ENCODE measurements at places on chromosomes 4 and X.

DNA sequence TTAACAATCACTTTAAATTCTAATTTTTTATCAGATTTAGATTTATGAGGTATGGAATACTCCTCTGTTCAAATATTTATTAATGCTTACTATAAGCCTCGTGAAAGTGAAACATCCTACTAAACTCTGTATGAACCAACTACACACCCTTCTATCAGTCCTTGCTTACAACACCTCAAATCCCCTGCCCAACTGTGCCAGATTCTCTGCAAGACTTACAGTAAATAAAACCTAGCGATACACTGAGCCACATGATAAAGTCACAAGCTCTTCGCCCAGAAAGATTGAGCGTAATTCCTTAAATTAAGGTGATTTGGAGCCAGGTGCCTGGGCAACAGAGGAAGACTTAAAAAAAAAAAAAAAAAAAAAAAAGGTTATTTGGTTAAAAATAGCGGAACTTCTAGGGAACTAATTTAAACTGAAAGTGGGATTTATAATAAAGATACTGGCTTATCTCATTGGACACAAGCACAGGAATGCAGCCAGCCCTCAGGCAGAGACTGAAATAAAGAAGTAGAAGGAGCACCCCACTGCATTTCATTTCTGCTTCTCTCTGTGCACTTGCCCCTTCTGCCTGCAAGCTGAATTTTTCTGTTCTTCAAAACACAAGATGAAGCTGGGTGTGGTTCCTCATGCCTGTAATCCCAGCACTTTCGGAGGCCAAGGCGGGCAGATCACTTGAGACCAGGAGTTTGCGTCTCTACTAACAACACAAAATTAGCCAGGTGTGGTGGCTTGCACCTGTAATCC, 17.5 kb upstream of the C4orf36 start:
- DNase-seq: no peak

DNA sequence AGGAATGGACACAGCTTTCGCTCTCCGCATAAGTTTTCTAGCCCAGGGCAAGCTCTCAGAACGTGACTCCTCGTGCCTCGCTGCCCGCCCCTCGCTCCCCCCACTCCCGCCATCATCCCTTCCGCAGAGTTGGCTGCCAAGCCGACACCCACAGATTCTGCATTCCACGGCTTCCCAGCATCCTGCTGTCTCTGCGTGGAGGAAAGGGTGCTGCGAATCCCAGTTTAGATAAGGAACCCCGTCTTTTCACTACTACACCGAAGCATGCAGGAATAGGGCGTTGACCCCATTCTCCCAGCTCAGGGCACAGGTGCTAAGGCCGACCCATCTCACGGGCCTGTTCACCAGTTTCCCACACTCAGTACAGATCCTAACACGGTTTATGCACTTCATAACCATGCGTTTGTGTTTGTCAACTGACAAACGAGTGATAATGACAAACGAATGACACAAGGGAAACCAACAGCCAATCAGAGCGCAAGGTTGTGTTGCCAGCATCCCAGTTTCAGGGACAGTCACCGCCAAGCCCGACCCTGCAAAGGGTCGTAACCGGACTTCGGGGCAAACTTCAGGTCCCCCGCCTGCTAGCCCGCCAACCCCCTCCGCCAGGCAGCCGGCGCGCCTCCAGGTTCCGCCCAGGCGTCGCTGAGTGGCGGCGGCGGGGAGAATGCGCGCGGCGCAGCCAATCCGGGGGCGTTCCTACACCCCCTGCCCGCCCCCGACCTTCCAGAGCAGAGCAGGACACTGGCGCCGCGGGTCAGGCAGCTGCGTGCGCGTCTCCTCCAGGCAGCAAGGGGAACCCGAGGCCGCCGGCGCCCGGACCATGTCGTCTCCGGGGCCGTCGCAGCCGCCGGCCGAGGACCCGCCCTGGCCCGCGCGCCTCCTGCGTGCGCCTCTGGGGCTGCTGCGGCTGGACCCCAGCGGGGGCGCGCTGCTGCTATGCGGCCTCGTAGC, at the start of gene CYP2U1:
Gene CYP2U1, plus strand, starts transcription at position 729 of the 954 bp plus-strand sequence. Its CDS starts 95 bp downstream, at position 824.
- DNase-seq: peak; percentile 82

DNA sequence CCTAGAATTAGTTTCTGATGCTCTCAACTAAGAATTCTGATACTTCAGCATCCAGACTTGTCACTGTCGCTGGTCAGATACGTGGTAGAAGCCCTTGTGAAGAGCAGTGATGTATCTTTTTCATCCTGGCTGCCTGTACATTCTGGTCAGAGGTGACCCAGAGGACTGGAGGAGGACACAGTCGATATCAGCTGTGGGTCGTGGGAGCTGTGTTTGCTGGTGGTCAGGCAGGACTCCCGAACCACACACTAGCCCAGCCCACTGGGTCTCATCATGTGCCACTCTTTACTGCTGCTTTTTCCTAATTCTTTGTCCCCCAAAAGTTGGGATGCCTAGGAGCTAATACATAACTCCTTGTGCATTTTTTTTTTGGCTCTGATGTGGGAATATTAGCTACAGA, 6.5 kb downstream of the DCUN1D4 start:
- no peak for DNase-seq

- DNase-seq: no peak
Measured at GRCh38 chrX:148537556-148538182, 37.3 kb downstream of the AFF2 start.

DNA sequence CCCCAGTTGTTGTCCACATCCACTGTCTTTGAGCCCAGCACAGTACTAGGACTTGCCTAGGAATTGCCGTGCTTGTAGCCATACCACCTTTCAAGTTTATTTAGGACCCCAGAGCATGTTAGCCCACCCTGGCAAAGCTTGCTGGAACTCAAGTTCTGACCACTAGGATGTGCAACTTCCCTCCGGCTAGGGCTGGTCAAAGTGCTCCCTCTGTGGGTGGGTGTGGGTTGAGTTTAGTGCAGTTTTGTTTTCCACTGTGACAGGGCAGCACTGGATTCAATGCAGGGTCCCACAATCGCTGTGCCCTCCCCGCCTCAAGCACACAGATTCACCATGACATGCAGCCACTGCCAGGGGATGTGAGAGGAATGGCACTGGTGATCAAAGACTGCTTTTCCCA, 96.0 kb downstream of the RASGEF1B start:
- DNase-seq: no peak

DNA sequence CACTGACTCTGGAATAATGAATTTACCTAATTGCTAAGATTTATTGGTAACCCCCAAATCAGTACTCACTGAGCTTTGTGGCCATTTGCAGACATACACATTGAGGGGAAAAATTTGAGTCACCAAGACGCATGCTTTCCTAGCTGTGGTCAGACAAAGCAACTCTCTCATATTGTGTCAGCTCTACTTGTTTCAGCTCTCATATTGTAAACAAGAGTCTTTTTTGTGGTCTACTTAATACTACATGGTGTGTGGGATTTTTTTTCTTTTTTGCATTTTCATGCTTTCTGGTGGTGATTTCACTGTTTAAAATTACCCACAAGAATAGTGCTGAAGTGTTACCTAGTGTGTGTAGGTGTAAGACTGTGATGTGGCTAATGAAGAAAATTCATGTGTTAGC, 428.2 kb upstream of the GALNT7 start:
- no peak for DNase-seq

GRCh38 chr4:101356928-101357327, 9.6 kb upstream of the PPP3CA start:
- no peak for DNase-seq

DNA sequence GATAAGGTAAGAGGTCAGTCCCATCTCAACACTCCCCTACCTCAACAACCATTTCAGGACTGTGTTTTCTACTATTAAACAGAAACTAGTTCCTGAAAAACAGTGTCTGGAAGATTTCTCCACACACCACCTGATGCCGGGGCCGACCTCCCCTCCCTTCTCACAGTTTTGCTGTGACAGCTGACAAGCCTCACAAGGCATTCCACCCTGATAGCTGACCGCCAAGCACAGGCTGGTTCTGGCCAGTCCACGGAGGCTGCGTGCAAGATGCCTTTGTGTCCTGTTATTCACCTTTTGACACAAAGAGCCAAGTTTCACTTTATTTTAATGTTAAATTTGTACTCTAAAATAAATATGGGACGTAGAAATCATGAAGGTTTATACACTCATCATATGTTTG, 758.6 kb downstream of the PDHA2 start:
- DNase-seq: no peak

GRCh38 chrX:13700380-13700779, 11.5 kb downstream of the RAB9A start:
- DNase-seq: no peak

DNA sequence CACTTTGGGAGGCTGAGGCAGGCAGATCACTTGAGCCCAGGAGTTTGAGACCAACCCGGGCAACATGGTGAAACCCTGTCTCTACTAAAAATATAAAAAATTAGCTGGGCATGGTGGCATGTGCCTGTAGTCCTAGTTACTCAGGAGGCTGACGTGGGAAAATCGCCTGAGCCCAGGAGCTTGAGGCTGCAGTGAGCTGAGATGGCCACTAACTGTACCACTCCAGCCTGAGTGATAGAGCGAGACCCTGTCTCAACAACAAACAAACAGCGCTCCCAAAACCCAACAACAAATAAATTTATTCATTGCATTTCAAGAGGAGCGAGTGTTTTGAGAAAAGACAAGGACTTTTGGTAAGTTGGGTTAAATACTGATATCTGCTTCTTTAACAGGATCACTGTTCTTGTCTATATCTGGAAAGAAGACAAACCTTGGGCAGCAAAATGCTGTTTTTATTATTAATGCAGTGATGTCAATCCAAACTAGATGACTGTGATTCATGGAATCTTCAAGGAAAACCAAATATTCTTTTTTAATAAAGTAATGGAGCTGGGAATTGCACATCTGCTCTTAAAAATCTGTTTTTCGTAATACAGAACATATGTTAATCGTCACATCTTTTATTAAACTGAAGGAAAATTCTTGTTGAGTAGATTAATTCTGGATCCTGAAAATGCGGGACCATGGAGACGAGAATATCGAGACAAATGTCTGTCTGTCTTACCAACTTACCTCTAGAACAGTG, 90.8 kb upstream of the LIMCH1 start:
- no peak for DNase-seq

All from CD4-positive, alpha-beta T cell treated with Interleukin-1 beta for 1 hour (primary cell).